ENCODE measurements at places on chromosomes 11 and 22.
A peak's percentile ranks its signal among the peaks of the same experiment; 100 is the strongest.

- DNase-seq, result no peak
Observed at GRCh38 chr11:72431846-72432245, 2.5 kb downstream of the CLPB start.

DNA sequence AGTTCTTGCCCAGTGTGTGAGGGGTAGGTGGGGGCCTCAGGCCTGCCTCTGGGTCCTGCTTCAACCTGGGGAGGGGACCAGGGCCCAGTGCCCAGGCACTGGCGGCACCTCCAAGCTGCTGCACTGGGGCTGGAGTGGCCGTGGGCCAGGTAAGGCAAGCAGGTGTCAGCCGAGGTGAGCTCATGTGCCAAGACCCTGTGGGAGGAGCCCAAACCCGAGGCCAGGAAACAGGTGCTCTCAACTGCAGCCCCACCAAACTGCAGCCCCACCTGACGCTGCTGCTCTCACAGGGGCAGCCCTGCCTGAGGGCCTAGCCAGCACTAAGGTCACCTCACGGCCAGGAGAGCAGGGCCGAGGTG lies 18.1 kb upstream of the GNB1L start:
- no peak for DNase-seq

- peak; percentile 59 for DNase-seq
Observed at GRCh38 chr22:41951898-41952474, at the start of gene SMIM45. SMIM45 (plus strand) TSS chr22:41952150.

DNA sequence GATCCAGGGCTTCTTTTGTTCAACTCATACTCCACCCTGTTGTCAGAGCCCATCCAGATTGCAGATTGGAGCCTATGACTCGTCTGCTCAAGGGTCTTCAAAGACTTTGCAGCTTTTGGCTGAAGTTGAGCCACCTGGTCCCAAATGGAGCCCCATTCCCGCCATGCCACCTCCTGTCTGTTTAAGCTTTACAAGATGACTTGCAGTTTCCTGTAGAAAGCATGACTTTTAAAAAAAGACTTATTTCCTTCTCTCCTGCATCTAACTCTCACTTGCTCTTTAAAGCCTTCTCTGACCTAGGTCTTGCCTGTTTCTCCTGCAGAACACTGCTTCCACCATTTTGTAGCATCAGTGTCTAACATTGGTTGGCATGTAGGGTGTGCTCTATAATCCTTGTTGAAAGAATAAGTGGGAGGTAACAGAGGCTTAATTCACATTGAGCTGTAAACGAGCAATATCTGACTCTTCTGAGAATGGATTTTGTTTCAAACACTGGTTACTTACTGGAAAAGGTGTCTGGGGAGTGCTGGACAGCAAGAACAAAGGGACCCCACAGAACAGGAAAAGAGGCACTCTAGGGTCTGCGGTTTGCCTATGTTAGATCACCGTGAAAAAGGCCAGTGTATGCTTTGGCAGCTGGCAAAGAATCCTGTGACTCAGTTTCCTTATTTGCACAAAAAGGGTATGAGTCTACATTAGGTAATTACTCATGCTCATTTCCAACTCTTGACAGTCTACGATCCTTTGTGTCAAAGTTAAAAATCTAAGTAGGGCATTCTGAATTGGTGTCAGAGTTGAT lies 30.3 kb downstream of the NF2 start:
- no peak for DNase-seq

DNA sequence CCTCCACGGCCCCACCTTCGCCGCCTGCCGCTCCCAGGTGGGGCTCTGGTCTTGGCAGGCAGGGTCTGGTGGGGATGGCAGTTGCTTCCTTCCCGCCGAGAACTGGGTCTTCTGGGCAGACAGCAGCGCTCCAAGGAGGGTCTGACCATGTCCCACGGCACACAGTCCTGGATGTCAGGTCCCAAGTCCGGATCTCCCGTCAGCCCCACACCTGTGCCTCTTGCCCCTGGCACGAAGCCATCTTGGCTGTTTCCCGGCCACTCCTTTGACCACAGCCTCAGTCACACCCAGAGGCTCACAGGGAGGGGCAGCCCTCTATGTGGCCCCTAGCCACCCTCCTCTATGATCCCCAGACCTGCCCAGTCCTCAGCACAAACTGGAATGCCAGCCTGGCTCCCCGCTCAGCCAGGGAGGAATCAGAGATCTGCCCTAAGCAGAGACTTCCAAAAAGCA lies 14.3 kb downstream of the MUC5B start:
- DNase-seq, result no peak

GRCh38 chr11:119501777-119502405 lies 78.9 kb upstream of the THY1 start:
- no peak for DNase-seq

GRCh38 chr11:35079611-35080010 lies 59.4 kb upstream of the CD44 start:
- no peak for DNase-seq

DNA sequence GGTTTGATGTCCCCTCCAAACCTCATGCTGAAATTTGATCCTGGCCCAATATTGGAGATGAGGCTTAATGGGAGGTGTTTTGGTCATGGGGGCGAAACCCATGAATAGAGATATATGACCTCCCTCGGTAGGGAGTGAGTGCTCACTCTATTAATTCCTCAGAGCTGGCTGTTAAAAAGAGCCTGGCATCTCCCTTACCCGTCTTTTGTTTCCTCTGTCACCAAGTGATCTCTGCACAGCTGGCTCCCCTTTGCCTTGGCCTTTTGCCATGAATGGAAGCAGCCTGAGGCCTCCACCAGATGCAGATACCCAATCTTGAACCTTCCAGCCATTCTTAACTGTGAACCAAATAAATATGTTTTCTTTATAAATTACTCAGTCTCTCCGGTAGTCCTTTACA lies 4.5 kb upstream of the CCDC81 start:
- no peak for DNase-seq

DNA sequence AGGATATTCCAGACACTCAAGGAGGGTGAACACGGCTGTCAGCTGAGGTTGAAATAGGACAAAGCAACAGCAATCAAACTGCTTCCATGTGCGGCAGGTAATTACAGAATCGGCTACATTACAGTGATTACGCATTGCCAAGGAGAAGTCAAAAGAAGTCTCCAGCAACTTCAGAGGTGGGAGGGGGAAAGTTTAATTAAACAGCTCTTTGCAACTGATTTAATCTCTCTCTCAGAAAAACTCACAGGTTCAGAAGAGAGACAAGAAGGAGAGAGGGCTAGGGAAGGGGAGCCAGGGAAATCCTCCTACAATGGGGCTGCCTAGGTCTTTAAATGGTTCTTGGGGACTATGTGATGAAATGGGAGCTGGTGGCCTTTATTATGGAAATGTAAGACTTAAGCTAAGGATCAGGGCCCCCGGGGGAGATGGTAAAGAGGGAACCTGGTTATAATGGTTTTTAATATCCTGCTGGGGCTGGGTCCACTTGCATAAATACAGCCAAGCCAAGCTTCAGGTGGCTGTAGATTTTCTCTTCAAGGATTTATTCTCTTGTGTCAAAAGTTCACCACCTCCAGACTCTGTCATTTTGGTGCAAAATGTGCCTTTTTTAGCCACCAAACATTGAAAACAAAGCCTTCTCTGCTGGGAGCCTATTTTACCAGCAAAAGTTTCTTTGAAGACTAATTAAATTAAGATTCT lies 354.7 kb upstream of the NARS2 start:
- no peak for DNase-seq

DNA sequence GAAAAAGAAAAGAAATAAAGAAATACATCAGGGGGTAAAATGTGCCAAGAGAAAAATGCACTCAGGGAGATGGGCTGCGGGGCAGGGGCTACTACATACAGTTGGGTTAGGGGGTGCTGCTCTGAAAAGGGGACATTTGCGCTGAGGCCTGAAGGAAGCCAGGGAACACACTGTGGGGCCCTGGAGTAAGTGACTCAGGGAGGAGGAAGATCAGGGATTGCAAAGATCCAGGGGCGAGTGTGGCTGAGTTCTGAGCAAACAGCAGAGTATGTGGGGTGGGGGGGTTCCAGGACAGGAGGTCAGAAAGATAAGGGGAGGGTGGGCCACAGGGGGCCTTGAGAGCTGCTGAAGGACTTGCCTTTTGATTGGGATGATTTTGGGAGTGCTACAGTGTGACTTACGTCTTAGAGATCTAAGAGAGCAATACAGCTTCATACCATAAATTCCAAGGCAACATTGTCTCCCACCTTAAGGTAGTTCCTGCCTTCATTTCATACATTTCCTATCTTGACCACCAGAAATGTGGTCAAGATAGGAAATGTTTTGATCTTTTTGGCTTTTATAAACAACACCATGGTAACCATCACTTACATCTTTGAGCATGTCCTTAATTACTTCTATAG lies 5.8 kb downstream of the A4GALT start:
- no peak for DNase-seq

DNA sequence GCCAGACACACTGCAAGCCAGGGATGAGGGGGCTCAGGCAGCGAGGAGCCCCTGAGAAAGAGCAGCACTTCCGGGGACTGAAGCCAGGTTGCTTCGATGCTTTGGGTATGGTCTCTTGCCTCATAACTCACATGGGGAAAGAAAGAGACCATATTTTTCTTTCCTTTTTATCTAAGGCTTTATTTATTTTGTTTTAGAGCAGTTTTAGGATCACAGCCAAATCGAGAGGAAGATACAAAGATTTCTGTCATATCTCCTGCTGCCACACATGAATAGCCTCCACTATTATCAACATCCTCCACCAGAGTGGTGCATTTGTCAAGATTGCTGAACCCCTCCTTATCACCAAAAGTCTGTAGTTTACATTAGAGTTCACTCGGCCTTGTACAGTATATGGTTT lies 24.3 kb upstream of the ADSL start:
- no peak for DNase-seq

DNA sequence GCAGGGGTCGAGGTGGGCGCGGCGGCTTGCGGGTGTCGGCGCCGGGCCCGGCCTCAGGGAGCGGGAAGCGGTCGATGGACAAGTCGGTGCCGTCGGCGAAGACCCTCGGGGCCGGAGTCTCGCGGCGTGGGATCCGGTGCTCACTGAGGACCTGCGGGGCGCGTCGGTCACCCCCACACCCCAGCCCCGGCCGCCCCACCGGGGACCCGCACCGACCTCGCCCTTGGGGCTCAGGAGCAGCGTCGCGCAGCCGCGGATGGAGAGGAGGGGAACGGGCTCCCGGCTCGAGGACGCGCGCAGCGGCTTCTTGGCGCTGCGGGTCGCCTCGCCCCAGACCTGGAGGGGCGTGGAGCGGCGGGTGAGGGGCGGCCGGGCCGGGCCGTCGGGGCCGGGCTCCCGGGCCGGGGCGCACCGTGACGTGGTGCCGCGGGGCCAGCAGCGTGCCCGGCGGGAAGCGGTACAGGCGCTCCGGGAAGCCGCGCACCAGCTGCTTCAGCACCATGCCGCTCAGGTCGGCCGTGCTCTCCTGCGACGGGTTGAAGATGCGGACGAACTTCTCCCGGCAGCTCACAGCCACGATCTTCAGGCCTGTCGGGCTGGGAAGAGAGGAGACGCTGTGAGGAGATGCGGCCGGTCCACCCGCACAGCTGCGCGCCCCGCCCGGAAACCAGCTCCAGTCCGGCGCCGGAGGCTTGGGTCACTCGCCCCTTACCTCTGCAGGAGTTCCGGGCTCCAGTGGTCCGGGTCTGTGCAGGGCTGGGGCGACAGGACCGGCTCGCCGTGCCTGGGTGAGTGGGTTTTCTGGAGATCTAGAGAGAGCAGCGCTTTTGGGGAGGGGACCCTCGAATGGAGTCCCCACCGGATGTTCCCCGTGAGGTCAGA lies 4.5 kb downstream of the LMNTD2 start:
- DNase-seq, result no peak

GRCh38 chr11:91199866-91200265 lies 977.0 kb upstream of the CHORDC1 start:
- no peak for DNase-seq

GRCh38 chr22:32206774-32207758 lies 2.2 kb upstream of the RFPL2 start:
- DNase-seq, result no peak

DNA sequence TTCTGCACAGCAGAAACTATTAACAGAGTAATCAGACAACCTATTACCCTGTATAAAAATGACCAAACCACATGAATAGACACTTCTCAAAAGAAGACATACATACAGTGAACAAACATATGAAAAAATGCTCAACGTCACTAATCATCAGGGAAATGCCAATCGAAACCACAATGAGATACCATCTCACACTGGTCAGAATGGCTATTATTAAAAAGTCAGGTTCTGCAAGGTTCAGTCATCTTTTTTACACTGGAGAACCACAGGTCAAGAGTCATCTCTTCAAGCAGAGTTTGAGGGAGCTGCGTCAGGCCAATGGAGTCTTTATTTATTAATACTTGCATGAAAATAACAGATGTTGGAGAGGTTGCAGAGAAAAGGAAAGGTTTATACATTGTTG lies 40.4 kb downstream of the RCN1 start:
- DNase-seq, result no peak

Measured in substantia nigra (tissue), 51 donors.